ENCODE measurements at places on chromosomes 11 and 22. TPM values are rescaled to one million over a fixed set of nuclear protein-coding genes. Genes with fewer than 3 reads are reported as not detected.

GRCh38 chr11:46332568-46333393 is 14.5 kb upstream of the DGKZ start:
- peak; percentile 60 for ATAC-seq

DNA sequence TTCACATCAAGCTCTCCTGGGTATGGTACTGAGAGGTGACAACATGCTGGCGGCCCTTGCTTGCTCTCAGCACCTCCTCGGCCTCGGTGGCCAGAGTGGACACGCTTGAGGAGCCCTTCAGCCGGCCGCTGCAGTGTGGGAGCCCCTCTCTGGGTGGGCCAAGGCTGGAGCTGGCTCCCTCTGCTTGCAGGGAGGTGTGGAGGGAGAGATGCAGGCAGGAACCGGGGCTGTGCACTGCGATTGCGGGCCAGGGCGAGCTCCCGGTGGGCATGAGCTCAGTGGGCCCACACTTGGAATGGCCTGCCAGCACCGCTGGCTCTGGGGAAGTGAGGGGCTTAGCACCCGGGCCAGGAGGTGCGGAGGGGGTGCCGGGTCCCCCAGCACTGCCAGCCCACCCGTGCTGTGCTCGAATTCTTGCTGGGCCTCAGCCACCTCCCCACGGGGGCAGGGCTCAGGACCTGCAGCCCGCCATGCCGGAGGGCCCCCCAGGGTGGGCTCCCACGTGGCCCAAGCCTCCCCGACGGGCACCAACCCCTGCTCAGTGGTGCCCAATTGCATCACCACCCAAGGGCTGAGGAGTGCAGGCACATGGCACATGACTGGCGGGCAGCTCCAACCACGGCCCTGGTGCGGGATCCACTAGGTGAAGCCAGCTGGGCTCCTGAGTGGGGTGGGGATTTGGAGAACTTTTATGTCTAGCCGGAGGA is 106.2 kb downstream of the RAB38 start:
- no peak for ATAC-seq

Gene XNDC1N
- 11.6 TPM for total RNA-seq

- no peak for ATAC-seq
Observed at GRCh38 chr11:65791719-65792213, 4.9 kb downstream of the OVOL1 start.

DNA sequence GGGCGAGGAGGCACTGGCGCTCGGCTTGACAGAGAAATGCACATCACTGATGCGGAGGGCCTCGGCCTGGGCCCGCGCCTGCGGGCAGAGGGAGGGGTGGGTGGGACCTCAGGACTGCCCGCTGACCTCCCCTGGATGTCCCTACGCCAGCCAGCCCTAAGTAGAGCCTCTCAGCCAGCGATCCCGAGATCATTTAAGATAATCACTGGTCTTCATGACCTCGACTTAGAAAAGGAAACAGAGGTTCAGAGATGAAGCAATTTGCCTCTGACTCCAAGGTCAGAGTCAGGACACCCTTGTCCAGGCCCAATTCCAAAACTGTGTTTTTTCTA is 4.9 kb downstream of the CBX6 start:
- no peak for ATAC-seq

Gene ALG12
- total RNA-seq: 4.8 TPM

Gene LMO2
- 100 TPM for total RNA-seq

Gene OR10D3
- 0.17 TPM for total RNA-seq

Gene UPK3A
- not detected for total RNA-seq

- ATAC-seq: no peak
Observed at GRCh38 chr11:299081-299891, at the start of gene IFITM5. Gene IFITM5, minus strand, starts transcription at chr11:299526. Its CDS starts 36 bp downstream, at chr11:299490.

GRCh38 chr22:47233316-47234243 is 471.1 kb downstream of the TBC1D22A start:
- ATAC-seq: no peak

- ATAC-seq: no peak
Observed at GRCh38 chr11:46247090-46247489, 30.4 kb upstream of the CREB3L1 start.

DNA sequence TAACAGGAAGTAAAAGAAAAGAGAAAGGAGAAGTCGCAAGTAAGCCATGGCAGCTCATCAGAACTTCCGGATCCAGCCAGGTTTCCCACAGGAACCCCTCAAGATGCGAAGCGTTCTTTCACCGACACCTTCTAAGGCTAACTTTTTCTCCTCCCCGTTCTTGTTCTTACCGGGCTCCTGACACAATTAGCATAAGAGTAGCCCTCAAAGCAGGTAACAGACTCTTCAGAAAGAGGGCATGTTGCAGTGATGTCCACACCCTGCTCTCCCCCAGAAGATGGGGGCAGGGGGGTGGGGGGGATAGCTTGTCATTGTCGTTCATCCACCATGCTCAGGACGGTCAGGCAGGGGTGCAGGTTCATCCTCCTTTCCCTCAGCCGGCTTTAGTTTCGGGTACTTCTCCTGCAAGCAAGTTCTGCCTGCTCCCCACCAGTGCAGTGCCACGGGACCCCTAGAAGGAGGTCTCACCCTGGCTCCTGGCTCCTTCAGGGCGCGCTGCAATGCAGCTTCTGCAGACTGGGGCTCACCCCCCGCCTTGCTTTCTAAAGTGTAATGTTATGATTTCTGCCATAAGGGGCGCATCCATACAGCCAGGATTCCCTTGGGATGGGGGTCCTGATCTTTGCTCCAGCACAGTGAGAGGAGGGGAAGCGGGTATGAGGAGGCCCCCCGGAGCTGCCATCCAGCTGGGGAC is 2.3 kb downstream of the OPCML start:
- no peak for ATAC-seq

- no peak for ATAC-seq
Observed at GRCh38 chr11:130815956-130816355, 100.3 kb downstream of the SNX19 start.

- peak; percentile 93 for ATAC-seq
Observed at GRCh38 chr22:24894220-24894975, 52.1 kb downstream of the LHFPL7 start.

GRCh38 chr11:2178906-2179494 is 7.4 kb upstream of the TH start:
- peak; percentile 80 for ATAC-seq

Gene MYBPC3
- not detected for total RNA-seq

Gene KCNJ5
- total RNA-seq: 0.15 TPM

- ATAC-seq: no peak
Observed at GRCh38 chr11:70326365-70326811, 55.9 kb downstream of the PPFIA1 start.

Gene PRRG4
- total RNA-seq: 9.5 TPM

DNA sequence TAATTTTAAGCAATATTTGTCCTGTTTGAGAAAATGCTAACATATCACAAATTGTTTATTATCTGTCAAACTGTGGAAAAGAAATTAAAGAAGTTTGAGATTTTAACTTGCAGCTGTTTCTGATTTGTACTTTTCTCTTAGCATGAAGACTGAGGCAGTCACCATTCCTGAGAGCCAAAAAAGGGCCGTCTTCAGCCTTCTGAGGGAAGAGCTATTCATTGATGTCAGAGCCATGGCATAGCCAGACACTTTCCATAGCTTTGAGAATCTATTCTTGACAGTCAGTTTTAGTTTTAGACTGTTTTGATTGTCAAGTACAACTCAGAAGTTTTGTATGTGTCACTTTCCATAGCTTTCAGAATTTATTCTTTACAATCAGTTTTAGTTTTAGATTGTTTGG is 32.1 kb downstream of the YAP1 start:
- ATAC-seq: no peak

Data from motor neuron (in vitro differentiated cells).